ENCODE measurements at places on chromosomes 6 and 20. TPM values are rescaled to one million over a fixed set of nuclear protein-coding genes. Genes with fewer than 3 reads are reported as not detected.

The MUCL3 gene
- under 0.01 TPM for total RNA-seq

The LY6G6C gene
- not detected for total RNA-seq

The C6orf15 gene
- 0.29 TPM for total RNA-seq

The RFX6 gene
- not detected for total RNA-seq

The BPI gene
- not detected for total RNA-seq

The RAMACL gene
- total RNA-seq, result 0.12 TPM

The OR12D3 gene
- total RNA-seq, result not detected
